Adrenal gland (tissue), 19 donors: ENCODE measurements at places on chromosomes 7 and 10. TPM values are rescaled to one million over a fixed set of nuclear protein-coding genes. Genes with fewer than 3 reads are reported as not detected.

GRCh38 chr7:92415225-92415624, 32.1 kb upstream of the GATAD1 start:
- no peak for DNase-seq

AMZ1 gene
- total RNA-seq, result not detected

TCAF2 gene
- total RNA-seq, result 1.2 TPM

PAPOLB gene
- not detected for total RNA-seq

GRCh38 chr7:33725111-33726025, 180.0 kb upstream of the BMPER start:
- no peak for DNase-seq

DNA sequence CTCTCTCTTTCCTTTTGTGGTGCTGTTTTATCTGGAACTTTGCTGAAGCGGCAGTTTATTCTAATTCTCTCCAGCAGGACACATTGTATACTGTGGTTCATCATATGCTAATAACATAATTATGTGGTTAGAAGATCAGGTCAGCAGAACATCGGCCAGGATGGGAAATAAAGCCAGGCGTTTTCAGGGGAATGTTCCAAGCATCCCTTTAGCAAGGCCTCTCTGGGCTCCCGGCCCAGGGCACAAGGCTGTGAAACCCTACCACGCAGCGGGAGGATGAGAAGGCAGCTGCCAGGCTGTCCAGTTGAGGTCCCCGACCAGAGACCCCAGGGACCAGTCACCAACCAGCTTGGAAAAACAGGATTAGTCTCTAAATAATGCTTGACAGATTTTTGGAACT, 112.2 kb upstream of the GALNT17 start:
- no peak for DNase-seq

GRCh38 chr7:39617005-39617404, 6.4 kb upstream of the RALA start:
- DNase-seq, result no peak
